Ovary (tissue), 10 donors: ENCODE measurements at places on chromosomes 1 and 21. TPM values are rescaled to one million over a fixed set of nuclear protein-coding genes. Genes with fewer than 3 reads are reported as not detected.

DNA sequence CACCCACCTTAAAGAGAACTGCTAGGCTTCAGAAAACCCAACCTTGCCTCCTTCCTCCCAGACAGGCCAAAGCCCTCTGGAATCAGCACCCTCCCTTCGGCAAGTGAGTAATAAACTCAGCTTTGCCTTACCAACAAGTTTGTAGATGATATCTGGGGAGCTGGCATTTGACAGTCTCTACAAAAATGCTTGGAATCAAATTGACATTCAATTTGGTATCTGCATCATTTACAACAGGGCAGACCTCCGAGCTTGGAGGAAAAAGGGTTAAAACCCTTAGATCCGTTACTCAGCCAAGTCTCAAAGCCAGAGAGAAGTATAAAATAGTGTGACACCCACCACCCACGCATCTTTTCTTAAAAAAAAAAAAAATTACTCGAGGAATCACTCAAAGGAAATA is 149.3 kb upstream of the EDN2 start:
- H3K27ac ChIP-seq, result no peak overlapping the region
- DNase-seq, result no peak
- no peak overlapping the region for H3K4me3 ChIP-seq

- H3K27me3 ChIP-seq, result no peaks in the 10 kb centered on the region
- DNase-seq, result no peak
- H3K4me3 ChIP-seq, result no peak overlapping the region
These were observed 56.3 kb downstream of the TBX15 start for GRCh38 chr1:118931876-118932275.

GRCh38 chr1:66452162-66452561 is 81.8 kb upstream of the SGIP1 start:
- no peaks in the 10 kb centered on the region for H3K27me3 ChIP-seq
- H3K4me3 ChIP-seq, result no peak overlapping the region
- DNase-seq, result no peak
- no peaks in the 10 kb centered on the region for H3K4me1 ChIP-seq
- no peak overlapping the region for H3K27ac ChIP-seq

DNA sequence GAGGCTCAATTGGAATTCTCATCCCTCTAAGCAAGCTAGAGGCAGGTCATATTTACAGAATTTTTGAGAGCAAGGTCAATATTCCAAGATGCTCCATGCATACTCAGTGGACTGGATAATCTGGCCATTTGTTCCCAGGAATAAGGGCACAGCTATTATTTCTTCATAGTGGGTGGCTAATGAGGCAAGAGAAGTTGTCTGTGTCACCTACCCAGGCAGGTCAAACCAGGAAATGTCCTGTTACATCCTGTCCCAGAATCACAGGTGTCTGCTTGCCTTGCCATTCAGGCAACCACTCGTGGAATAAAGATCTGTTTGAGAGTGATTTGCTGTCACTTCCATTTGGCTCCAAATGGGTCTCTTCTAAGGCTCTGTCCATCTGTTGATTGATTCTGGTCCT is 85.2 kb upstream of the ZP4 start:
- no peaks in the 10 kb centered on the region for H3K36me3 ChIP-seq
- no peak overlapping the region for H3K4me3 ChIP-seq
- H3K27me3 ChIP-seq, result no peaks in the 10 kb centered on the region
- DNase-seq, result no peak
- no peaks in the 10 kb centered on the region for H3K4me1 ChIP-seq

- DNase-seq, result no peak
- H3K27ac ChIP-seq, result no peak overlapping the region
- no peaks in the 10 kb centered on the region for H3K27me3 ChIP-seq
- H3K4me3 ChIP-seq, result no peak overlapping the region
- H3K4me1 ChIP-seq, result no peaks in the 10 kb centered on the region
- no peaks in the 10 kb centered on the region for H3K36me3 ChIP-seq
These were observed 139.9 kb downstream of the DSCAM start for GRCh38 chr21:40706806-40707655.

- no peak overlapping the region for H3K27ac ChIP-seq
- no peak overlapping the region for H3K4me3 ChIP-seq
- no peak for DNase-seq
- no peaks in the 10 kb centered on the region for H3K36me3 ChIP-seq
- H3K4me1 ChIP-seq, result peaks cover 7% of the 10 kb centered on the region
- no peaks in the 10 kb centered on the region for H3K27me3 ChIP-seq
These were observed 9.4 kb downstream of the PIGP start for GRCh38 chr21:37063433-37063832.

DNA sequence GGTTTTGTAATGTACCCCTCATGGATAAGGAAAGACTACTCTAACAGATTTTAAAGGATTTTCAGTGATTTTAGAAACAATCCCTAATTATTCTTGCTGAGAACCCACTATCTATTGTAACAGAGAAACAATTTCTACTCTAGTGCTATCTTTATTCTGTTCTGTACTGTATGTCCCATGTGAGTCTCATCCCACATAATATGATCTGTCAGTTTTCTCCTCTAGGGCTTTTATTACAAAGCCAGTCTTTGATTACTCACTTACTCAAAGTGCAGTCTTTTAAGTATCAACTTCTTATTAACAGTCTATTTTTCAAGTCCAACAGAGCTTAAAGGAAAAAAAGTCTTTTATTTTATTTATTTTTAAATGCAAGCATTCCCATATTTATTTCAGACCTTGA is 54.8 kb downstream of the CTH start:
- no peaks in the 10 kb centered on the region for H3K36me3 ChIP-seq
- no peak overlapping the region for H3K27ac ChIP-seq
- no peak overlapping the region for H3K4me3 ChIP-seq
- no peaks in the 10 kb centered on the region for H3K4me1 ChIP-seq

DNA sequence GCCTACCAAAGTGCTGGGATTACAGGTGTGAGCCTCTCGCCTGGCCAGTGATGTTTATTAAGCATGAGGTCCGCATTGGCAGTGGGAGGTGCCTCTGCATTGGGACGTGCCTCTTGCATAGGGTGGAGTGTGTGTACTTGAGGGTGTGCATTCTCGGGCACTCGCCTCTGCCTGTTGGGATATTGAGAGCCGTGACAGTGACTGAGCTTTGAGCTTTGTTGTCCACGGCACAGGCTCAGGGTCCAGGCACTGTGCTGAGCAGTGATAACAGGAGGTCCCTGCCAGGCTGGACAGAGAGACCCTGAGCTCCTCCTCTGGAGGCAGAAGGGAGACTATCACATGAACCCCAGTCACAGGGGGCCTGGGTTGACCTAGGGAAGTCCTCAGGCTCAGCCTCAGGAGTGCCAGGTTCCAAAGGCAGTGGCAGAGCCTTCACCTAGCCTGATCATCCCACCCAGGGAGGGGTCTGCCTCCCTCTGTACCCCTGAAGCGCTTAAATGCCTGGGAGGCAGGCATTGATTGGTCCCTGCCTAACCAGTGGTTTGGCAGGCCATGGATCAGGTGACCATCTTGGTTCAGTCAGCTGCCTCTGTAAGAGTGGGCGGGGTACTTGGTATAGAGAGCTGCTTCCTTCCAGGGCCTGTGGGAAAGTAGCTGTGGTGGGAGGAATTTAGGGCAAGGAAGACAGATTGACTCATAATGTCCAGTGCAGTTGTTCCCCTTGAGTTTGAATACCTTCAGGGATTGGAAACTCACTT is 213.8 kb upstream of the TMEM51 start:
- no peaks in the 10 kb centered on the region for H3K27me3 ChIP-seq
- H3K4me1 ChIP-seq, result peaks cover 22% of the 10 kb centered on the region

GRCh38 chr1:219075121-219075879 is 98.4 kb upstream of the LYPLAL1 start:
- H3K4me3 ChIP-seq, result no peak overlapping the region
- DNase-seq, result no peak
- H3K4me1 ChIP-seq, result no peaks in the 10 kb centered on the region
- no peaks in the 10 kb centered on the region for H3K36me3 ChIP-seq
- H3K27me3 ChIP-seq, result no peaks in the 10 kb centered on the region

Gene ADAM30
- total RNA-seq, result not detected
